ENCODE measurements at places on chromosomes 6 and 20.

- DNase-seq: no peak
Measured at GRCh38 chr6:2166717-2167116, 78.7 kb downstream of the GMDS start.

- peak; percentile 47 for DNase-seq
Measured at GRCh38 chr20:2084703-2085102, 16.9 kb upstream of the STK35 start.

DNA sequence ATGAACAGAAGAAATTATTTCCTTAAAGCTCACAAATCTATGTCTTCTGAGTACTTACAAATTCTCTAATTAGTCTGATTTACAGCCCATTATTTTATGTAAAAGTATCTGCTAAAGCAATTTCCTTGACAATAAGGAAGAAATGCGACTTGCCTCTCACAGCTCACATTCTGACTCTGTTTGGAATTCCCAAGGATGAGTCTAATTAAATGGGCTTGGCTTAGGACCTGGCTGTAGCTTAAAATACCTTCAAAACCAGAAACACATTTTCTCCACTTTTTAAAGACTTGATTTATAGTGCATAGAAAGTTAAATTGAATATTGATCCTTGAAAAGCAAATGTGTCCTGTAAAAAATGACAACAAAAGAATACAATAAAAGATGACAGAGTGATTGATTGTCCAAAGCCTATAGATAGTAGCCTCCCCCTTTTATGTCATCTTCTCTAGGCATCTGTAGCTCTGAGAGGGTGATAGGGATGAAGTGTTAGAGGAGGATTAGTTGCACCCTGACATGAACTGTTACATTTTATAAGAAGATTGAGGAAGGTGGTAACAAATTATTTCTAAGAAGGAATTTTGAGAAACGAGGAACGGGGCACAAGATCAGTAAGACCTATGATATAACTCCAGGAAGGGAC is 118.9 kb downstream of the MACROD2 start:
- DNase-seq: no peak

- no peak for DNase-seq
Measured at GRCh38 chr6:9131616-9132015, 696.3 kb upstream of the SLC35B3 start.

- DNase-seq: no peak
Measured at GRCh38 chr6:6406715-6407070, 86.2 kb upstream of the F13A1 start.

DNA sequence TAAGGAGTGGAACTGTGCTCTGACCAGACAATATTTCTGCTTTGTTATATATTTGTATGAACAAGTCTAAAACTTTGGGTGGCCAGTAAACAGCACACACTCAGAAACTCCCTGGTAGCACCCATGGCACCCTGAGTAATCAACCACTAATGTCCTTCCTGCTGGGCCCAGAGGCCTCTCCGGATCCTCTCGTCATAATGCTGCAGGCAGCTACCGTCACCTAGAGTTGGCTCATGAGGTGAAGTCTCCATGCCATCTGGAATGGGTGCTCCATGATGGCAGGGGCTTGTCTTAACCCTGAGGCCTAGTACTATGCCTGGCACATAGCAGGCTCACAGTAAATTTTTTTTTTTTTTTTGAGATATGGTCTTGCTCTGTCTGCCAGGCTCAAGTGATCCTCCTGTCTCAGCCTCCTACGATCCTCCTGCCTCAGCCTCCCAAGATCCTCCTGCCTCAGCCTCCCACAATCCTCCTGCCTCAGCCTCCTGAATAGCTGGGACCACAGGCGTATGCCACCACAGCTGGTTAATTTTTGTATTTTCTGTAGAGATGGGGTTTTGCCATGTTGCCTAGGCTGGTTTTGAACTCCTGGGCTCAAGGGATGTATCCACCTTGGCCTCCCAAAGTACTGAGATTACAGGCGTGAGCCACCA is 3.0 kb upstream of the SDCBP2 start:
- no peak for DNase-seq

GRCh38 chr6:18962361-18962905 is 575.3 kb downstream of the RNF144B start:
- DNase-seq: no peak

- no peak for DNase-seq
Measured at GRCh38 chr20:57615445-57615811, 4.8 kb downstream of the ZBP1 start.

DNA sequence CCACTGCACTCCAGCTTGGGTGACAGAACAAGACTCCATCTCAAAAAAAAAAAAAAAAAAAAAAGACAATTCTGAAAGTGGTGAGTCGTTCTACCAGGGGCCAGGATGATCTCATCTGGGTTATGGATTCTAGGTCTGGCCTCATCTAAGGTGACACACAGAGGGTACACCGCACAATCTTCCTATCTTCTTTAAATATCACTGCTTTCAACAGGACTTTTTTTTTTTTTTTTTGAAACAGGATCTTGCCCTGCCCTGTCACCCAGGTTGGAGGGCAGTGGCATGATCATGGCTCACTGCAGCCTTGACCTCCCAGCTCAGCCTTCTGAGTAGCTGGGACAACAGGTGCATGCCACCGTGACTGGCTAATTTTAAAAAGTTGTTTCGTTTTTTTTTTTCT is 67.7 kb downstream of the SLC16A10 start:
- no peak for DNase-seq

DNA sequence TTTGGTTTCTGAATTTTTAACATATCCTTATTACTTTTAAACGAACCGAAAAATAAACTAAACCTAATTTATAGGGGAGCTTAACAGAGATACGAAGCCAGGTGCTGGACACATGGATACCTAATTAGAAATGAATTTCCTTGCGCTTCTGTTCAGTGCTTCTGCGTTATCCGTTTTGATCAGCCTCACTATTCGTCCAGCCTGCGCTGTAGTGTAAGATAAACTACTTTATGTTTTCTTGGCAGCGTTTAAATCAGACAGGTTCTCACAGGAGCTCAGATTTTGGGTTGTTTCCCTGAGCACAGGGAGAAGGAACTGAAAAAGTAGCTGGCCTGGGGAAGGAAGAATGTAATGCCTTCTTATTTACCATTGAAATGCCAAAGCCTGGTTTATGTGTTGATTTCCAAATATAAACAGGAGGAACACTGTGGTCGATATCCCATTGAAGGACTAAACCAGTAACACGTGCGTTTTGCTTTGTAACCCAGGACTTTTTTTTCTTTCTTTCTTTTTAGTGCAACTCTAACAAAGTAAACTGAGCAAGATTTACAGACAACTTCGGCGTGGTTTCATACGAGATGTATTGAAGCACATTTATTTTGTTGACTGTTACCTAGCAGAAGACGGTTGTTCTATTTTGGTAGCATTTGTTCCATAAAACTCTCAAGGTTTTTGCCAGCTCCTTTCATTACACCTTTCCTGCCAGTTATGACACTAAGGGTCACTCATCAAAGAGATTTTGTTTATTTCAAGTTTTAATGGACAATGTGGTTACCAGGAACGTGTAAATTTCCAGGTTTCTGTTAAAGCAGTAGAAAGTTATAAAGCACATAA is 214.8 kb upstream of the HEY2 start:
- no peak for DNase-seq

GRCh38 chr6:138726066-138726756 is 47.4 kb upstream of the CCDC28A start:
- no peak for DNase-seq

GRCh38 chr20:48945840-48946514 is 24.5 kb downstream of the ARFGEF2 start:
- DNase-seq: no peak

GRCh38 chr6:56172144-56172543 is 75.2 kb downstream of the COL21A1 start:
- DNase-seq: no peak

All from CD4-positive, alpha-beta T cell treated with Interleukin-15 for 1 hour (primary cell).